ENCODE measurements at places on chromosomes 4 and X.

DNA sequence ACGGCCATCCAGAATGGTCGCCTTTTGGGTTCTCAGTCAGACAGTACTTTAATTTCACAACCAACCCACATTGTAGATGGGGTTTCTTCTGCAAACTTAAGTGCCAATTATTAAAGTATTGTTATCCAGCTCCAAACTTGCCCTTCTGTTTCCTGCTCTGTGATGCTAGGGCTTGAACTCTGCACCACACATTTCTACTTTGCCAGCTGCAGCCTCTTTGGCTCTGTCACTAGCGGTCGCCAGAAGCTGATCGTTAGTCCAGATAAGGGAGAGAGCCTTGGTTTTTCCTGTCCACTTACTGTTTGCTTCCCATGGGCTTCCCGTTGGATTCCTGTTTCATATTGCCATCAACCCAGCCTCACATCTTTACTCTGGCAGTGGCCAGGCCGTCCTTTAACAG is 196.6 kb downstream of the ASB9 start:
- DNase-seq = no peak

- no peak for DNase-seq
Measured at GRCh38 chrX:151912221-151912620, 468 bp upstream of the MAGEA4 start.

DNA sequence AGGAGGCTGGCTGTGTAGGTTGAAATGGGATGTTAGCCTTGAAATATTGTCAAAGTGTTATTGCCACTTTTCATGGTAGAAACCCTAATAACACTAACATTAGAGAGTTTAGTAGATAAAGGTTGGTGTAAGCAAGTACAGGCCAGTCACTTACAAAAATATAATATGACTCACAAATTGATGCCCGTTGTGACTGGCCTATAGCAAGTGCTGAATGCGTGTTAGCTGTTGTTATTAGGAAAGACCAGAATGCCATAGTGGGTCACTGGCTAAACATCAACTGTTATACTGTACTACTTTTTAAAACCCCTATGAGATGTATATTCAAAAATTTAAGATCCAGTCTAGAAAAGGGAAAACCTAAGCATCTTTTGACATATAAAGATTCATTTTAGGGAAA is 20.4 kb upstream of the GDPD2 start:
- no peak for DNase-seq

GRCh38 chr4:145909773-145910172 is 28.9 kb downstream of the ZNF827 start:
- no peak for DNase-seq

DNA sequence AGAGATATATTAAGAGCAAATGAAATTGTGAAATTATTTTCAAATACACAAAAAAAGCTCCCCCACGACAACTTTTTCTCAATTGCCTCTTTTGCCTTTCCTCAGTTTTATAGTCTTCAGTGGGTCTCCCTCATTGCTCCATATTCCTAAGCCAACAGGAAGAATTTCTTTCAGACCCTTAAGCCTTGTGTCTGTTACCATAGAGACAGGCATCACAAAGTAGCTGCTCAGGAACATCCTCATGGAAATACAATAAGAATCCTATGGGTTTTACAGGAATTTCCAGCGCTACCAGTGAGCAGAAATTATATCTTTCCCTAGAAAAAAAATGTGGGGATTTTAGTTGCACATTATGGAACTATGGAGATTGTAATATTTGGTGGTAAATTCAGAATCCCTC is 121.9 kb upstream of the DMD start:
- DNase-seq = no peak

DNA sequence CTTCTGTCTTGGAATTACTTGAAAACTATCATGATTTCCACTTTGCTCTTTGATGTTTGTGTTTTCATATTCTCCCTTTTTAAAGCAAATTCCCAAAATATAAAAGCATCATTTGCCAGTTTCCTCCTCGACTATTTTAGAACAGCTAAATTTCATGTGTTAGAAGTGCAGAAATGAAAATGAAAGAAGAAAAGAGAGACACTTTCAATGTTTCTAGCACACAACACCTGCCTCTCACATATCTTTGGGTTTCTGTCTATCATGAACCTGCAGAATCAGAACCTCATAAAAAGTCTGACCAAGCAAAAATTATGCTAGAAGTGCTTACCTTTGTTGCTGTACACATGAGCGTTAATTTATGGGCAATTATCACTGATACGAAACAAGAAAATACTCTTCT is 1.9 kb upstream of the NEUROG2 start:
- no peak for DNase-seq

- no peak for DNase-seq
Measured at GRCh38 chr4:183094393-183095198, 4.5 kb upstream of the WWC2 start.

GRCh38 chr4:40682290-40683101 is 52.8 kb upstream of the RBM47 start:
- DNase-seq = no peak

- no peak for DNase-seq
Measured at GRCh38 chrX:110287605-110288004, 30.3 kb downstream of the AMMECR1 start.

- DNase-seq = no peak
Measured at GRCh38 chrX:119990556-119991004, 47.0 kb upstream of the NKAP start.

DNA sequence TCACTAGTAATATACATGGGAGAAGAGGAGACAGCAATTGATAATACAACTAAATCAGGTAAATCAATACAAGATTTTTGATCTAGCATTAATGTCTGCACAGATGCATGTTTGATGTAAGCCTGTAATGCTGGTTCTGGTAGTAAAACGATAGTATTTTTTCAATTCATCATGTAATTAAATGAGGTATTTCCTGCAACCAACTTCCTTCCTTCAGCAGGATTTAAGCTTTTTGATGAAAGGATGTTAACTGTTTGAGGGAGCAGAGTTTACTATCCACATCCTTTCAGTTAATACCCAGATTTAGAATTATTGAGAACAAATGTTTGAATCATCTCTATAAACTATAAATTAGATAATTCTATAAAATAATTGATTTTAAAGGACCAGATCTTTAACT is 31.4 kb upstream of the NFKB1 start:
- DNase-seq = no peak

GRCh38 chrX:2741386-2741785 is 10.5 kb upstream of the XG start:
- DNase-seq = no peak

DNA sequence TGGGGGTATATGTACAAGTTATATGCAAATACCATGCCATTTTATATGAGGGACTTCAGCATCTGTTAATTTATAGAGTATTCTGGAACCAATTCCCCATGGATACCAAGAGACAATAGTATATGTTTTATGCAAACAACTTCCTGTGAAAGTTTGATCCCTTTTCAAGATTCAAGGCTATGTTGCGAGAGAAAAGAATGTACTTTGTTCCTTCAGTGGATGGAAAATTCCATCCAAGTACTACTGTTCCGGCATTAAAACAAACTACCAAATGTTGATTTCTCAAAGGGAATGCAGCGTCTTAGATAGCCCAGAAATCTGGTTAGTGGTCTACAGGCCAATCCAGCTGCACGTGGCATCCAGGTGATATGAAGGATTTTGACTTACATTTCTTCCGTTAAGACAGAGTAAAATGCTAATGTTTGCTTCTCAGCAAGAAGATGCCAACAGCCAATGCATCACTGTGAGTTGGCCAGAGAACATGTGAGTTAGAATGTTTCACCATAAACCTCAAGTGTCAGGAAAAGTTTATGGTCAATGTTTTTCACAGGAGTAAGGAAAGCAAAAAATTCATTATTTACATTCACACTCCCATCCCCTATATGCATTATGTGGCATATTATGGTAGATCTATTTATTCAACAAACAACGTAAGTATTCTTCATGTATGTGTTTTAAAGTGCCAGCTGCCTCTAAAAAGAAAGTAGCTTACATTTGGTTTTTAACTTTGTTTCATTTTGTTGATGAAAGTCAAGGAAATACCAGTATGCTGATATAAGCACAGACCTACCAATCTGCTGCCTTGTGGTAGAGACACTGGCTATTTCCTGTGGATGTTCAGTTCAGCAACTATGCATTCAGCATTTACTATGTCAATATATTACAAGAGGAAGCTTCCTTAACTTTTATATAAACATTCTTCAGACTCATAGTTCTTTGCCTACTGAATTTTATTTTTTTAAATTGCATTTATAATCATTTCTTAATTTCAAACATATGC is 44.4 kb downstream of the METTL14 start:
- no peak for DNase-seq

- no peak for DNase-seq
Measured at GRCh38 chr4:19026281-19026680, 1004.7 kb upstream of the LCORL start.

DNA sequence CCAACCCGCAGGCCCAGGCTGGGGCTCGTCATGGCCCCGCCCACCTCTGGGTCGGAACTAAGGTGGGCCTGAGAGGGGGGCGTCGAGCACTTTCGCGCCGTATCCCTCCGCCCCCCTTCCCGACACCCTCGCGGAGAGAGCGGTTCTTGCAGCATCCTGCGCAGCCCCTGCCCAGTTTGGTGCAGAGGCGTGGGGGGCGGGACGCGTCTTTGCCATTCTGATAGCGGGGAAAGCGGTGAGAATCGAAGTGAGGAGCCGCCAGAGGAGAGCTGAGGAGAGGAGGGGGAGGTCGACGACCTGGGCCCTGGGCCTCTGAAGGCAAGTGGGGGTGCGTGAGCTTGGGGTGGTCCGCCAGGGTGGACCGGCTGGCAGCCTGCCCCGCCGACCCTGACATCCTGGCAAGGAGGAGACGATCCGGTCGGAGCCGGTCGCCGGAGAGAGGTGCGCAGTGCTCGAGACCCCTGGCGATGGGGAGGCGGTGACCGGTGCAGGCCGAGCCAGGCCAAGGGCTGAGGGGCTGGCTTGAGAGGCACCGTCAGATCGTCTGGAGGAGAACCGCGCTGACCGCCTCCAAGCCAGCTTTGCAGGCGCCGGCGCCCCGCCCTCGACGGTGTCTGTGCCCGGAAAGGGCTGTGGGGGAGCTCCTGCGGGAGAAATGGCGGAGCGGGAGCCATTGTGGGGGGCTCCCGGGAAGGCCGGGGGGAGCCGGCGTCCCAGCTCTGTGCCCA is 25.5 kb downstream of the GPRASP3 start:
- no peak for DNase-seq

DNA sequence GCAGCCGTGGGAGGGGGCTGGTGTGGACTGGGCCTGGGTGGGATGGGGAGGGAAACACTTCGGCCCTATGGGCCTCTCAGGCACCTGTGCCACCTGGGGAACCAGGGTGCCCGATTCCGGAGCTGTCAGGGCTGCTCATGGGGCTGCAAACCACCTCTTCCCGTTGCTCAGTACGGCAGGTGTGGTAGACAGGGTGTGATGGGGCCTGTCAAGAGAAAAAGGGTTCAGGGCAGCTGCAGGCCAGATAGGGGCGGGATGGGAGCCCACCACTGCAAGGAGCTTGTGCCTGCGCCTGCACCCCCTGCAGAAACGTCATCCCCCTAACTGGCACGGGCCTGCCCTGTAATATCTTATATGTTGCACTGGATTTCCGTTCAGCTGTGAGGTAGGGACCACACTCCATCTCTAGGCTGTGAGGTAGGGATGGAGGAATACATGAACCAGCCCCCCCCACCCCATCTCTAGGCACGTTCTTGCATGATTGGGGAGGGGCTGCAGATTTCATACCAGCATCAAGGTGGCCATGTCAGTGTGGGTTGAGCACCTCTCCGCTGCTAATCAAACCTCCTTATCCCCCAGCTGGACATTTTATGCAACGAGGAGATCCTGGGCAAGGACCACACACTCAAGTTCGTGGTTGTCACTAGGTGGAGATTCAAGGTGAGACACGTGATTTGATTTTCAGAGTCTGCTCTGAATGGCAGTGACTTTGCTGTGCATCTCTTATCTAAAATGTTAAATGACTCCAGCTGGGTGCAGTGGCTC is 59.0 kb downstream of the PCGF3 start:
- DNase-seq = no peak

DNA sequence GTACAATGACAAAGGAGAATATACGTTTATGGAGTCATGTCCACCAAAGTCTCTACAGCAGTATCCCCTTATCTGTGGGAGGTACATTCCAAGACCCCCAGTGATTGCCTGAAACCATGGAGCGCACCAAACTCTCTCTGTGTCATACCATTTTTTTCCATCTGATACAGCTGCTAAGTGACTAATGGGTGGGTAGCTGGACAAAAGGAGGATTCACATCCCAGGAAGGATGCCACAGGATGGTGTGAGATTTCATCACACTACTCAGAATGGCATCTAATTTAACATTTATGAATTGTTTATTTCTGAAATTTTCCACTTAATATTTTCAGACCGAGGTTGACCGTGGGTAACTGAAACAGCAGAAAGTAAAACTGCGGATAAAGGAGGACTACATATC is 49.8 kb upstream of the AGA start:
- no peak for DNase-seq

GRCh38 chr4:114870987-114871386 is 242.4 kb downstream of the NDST4 start:
- DNase-seq = no peak

- no peak for DNase-seq
Measured at GRCh38 chrX:71117358-71117757, 1.0 kb upstream of the MED12 start.

GRCh38 chr4:140252141-140252741 is 98.3 kb upstream of the MAML3 start:
- DNase-seq = no peak

DNA sequence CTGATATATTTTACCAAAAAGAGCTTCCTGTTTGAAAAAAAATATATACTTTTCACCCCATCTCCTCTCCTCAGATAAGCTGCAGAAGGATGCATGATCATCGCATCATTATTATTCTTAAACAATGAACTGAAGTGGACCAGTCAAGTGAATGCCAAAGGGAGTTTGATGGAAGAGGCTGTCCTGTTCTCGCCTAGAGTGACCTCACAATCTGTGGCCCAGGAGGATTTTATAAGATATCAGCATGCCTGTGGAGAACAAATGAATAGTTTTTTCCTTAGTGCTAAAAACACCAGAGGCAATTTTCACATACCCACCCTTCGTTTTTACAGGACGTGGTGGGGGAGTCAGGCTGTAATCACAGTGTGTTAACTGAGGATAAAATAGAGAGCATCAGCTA is 112.7 kb downstream of the USP46 start:
- DNase-seq = no peak

- DNase-seq = no peak
Measured at GRCh38 chr4:189022440-189023035, 883.3 kb downstream of the TRIML1 start.

GRCh38 chrX:38225093-38225492 is 4.4 kb upstream of the SRPX start:
- no peak for DNase-seq

DNA sequence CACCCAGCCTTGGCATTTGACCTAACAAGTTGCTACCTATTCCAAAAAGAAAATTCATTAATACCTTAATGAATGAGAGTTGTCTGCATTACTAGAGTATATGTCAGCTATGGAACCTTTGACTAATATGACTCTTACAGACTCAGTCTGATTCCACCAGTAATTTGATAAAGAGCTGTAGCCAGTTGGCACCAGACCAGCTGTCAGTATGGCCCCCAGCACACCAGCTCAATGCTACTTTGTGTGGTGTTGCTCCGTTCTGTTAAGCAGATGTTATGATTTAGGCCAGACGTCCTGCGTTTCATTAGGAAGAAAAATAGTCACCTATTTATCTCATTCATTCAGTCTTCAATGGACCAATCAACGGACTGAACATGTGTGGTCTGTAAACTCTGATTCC is 215.5 kb downstream of the TLL1 start:
- DNase-seq = no peak

All from Panc1 (cell line).